Activated T-cell treated with anti-CD3 and anti-CD28 coated beads, Interleukin-2, amount 50 U/mL, for 1 hour (primary cell): ENCODE measurements at places on chromosomes 13 and 19.

GRCh38 chr19:15323496-15324235, 8.7 kb downstream of the BRD4 start:
- no peak for DNase-seq

DNA sequence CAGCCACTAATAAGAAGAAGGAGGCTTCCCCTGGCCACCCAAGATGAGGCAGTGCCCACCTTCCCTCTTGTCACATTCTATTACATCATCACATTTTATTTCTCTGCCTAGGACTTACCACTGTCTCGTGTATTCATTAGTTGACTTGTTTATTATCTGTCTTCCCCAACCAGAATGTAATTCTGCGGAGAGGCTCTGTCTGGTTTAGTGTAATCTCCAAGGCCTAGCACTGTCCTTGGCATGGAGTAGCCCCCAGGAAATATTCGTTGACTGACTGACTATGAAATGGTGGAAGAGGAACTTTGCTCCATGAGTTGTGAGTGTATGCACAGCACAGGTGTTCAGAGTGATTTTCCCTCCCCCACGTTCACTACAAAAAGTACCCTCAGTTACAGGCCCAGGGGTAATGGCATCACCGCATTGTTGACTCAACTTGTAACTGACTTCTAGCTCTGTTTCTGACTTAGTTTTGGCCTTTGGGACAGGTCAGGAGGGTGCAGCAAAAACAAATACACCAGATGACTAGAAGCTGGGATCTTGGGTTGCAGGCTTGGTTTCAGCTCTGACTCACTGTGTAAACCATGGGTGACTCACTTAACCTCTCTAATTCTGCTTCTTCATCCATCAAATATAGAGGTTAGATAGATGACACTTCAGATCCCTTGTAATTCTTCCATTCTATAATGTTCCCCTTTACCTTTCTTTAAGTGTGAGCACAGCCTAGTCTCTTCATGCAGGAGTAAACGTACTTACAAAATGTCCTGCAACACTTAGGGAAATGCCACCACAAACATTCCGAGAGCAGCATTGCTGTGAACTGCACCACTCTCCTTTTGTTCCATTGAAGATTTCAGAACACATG, 229.7 kb downstream of the KCNRG start:
- no peak for DNase-seq

GRCh38 chr19:10271543-10272086, 695 bp downstream of the ICAM1 start:
- peak; percentile 40 for DNase-seq

- no peak for DNase-seq
Measured at GRCh38 chr13:77002590-77003190, 10.8 kb downstream of the CLN5 start.

DNA sequence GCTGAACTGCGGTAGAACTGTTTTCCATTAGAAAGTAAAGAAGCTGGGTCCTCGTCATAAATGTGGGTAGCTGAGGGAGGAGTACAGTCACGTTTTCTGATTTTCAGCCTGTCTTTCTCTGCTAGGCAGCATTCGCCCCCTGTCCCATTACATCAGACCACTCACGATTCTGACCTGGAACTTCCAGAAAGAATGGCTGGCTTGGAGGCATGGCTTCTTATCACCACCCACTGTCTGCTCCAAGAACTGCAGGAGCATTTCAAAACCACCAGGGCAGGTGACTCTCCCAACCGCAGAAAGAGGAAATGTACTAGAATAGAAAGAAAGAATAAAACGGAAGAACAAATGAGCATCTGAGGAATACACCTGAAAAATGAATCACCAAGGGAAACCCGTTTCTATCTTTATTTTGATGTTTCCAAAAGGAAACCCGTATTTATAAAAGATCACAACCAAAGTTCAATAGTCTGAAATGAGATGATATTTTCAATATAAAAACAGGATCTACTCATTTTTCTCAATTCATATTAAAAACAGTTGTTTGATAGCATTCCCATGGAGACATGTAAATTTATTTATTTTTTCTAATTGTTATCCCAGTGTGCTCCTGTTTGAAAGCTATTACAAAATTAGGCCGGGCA, 22.1 kb upstream of the POMP start:
- peak; percentile 39 for DNase-seq

DNA sequence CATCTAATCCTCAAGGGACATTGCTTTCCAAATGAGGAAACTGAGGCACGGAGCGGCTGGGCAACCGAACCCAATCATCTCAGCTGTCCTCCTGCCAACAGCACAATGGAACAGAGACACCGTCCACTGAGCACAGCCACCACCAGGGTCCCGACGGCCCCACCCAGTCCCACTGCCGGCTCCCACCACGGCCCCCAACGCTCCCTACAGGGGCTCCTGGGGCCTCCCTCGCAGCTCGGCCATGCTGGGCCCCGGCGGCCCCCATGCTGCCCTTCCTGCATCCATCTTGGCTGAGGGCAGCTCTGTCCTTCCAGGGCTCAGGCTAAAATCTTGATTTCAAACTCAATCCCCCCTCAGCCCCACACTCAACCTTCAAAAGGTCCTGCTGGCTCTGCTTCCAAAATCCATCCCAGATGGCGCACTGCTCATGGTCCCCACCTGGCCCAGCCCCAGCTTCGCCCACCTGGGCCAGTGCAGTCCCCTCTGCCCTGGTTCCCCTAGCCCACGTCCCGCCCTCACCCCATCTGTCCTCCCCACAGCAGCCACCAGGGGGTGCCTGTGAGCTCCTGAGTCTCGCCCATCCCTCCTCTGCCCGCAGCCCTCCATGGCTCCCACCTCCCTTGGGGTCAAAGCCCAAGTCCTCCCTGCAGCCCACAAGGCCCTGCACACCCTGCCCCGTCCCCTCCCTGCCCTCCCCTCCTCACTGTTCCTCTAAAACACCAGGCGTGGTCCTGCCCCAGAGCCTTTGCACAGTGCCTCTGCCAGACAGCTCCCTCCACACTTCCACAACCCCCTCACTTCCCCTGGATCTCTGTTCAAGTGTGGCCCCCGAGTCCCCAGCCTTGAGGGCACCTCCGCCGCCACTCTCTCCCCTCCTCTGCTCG, 7.9 kb downstream of the PIP5K1C start:
- peak; percentile 72 for DNase-seq

- no peak for DNase-seq
Measured at GRCh38 chr13:41673640-41674039, 216.3 kb downstream of the RGCC start.

GRCh38 chr13:79413521-79413920, 7.5 kb upstream of the RBM26 start:
- DNase-seq, result no peak

DNA sequence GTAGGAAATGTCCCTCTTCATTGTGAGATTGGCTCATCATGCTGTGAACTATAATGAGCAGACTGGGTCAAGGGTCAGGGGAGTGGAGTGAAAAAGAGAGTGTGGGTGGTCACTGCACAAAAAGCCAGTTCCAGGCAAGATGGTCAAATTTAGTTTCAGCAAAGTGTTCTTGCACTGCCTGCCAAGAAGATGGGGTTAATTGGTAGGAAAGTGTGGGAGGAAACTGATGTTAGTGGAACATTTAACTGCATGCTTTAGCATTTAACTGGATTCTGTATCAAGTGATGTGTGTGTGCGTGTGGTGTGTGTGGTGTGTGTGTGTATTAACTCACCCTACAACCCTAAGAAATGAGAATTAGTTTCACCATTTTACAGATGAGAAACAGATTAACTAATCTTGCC, 131.6 kb downstream of the COG6 start:
- DNase-seq, result no peak

DNA sequence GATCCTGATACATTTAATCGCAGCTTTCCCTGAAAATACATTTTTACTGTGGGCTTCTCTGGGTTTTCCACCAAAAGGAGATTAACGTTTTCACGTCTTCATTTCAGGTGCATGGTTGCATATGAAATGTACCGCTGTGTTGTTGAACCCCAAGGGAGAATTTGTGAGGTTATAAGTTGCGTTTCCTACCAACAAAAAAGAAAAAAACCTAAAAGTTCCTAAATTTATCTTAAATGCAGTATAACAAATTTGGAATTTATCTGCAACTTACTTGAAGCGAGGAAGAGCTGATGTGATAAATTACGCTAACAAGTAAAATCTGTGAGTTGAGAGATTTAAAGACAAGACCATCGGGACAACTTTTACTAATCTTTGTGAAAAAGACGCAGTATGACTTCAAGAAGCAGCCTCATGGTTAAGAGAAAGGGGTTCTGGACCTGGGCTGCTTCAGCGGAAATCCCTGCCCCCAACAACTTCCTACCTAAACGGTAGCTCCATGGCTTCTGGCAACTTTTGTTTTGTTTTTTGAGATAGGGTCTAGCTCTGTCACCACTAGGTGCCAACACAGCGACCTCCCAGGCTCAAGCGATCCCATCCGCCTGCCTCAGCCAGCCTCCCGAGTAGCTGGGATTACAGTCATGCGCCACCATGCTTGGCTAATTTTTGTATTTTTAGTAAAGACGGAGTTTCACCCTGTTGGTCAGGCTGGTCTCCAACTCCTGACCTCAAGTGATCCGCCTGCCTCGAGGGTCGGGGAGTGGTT, 958 bp upstream of the OBI1 start:
- DNase-seq, result peak; percentile 27

GRCh38 chr13:112181336-112182067, 114.6 kb downstream of the SOX1 start:
- no peak for DNase-seq

- no peak for DNase-seq
Measured at GRCh38 chr19:12703046-12703445, 6.6 kb upstream of the FBXW9 start.

DNA sequence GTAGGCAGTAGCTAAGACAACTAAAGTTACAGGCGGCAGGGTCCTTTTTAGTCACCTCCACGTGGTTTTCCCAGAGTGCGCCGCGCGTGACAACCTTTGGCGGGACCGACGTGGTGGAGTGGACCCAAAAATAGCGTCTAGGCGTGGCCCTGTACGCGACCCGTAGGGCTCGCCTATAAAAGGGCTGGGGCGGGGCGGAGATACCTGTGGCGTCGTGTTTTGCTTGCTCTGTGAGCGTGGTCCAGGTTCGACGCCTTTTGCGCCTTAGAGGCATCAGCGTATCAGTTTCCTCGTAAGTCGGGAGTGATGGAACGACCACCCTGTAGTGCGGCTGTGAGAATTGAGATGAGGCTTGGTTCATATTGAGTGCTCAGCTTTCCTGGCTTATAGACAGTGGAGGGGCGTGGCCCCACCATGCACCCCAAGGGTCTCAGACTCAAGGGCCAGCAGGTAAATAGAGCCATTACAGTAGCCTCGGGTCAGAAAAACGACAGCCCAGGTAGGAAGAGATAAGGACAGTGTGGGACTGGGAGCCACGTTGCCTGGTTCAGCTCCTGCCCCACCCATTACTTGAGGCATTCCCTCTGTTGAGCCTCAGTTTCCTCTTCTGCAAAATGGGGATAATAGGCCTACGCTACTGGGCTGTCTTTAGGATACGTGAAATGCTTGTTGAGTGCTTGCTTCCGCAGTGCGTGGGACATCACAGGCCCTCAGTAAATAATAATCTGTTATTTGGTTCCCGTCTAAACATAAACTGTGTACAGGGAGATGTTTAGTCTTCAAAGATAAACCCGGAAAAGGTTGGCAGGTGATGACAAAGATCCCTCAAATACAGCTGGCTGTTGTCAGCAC, 693 bp upstream of the TMED1 start:
- DNase-seq, result no peak

DNA sequence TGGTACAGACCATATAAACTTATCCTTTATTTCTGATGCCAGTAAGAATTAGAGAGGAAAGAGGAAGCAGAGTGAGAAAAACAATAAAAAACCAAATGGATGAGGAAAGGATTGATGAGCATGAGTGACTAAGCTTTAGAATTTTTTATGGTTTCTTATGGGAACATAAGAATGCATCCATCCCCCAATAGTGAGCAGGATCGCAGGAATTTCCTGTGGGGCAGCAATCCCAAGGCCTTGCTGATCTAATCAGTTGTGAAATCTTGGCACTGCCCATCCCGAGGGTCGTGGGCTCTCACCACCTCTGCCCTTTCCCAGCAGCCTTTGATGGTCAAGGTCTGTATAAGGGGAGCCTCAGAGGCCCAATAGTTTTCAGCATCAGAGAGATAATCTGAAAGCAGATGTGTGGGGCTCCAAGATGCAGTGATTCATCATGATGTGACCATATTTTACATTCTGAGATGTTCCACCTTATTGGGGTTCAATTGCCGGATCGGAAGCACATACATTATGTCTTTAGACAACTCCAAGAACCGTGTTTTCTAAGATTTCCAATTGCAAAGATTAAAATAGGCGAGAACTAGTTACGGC, 222.1 kb downstream of the DNAJC15 start:
- no peak for DNase-seq
